CD4-positive, alpha-beta T cell treated with Interferon gamma for 1 hour (primary cell): ENCODE measurements at places on chromosomes 5 and 9.

GRCh38 chr9:120742951-120743416 is 28.7 kb upstream of the MEGF9 start:
- DNase-seq = no peak

- DNase-seq = no peak
Observed at GRCh38 chr5:53430618-53431252, 49.7 kb upstream of the FST start.

DNA sequence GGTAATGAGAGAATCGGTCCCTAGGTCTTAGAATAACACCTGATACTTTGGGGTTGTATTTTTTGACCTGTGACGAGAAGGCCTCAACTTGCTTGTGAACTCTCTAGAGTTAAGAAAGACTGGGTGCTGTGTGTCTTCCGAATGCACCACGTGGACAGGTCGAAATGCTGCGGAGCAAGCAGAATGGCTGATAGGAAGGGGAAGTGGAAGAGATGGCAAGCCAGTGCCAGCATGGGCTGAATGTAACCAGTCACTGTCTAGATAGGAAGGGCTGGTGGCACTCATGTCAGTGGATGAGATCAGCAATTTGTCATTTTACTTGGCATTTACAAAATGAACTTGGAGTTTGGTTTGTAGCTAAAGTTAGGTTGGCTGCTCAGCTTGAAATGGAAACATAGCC is 5.6 kb downstream of the OTULINL start:
- DNase-seq = peak; percentile 52

DNA sequence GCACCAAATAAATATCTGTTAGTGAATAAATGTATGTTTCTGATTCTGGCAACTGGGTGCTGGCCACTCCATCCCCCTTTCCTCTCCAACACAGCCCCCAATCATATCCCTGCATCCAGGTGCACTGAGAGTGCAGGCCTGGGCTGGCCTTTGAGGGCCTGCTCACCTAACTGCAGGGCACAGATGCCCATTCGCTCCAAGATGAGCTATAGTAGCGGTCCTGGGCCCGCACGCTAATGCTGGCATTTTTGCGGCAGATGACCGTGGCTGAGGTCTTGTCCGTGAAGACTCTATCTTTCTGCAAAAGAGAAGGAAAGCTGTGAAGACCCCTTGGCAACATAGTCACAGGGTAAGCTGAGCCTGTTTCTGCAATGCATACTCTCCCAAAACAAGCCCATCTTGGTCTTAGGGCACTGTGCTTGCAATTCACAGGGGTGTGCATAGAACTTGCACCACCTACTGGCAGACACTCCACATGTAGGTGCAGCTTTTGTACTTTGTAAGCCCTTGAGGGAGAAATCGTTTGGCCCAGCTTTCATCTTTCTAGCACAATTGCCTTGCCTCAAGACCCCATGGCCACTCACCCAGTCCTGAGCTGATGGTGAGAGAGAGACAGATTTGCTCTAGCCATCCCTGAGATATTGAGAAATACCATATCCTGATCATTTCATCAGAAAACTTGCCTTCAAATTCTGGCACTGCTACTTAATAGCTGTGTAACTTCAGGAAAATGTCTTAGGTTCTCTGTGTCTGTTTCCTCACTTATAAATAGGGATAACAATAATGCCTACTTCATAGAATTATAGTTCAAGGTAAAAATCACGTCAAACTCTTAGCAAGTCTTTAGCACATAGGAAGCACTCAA is 13.5 kb downstream of the IL12B start:
- peak; percentile 26 for DNase-seq

DNA sequence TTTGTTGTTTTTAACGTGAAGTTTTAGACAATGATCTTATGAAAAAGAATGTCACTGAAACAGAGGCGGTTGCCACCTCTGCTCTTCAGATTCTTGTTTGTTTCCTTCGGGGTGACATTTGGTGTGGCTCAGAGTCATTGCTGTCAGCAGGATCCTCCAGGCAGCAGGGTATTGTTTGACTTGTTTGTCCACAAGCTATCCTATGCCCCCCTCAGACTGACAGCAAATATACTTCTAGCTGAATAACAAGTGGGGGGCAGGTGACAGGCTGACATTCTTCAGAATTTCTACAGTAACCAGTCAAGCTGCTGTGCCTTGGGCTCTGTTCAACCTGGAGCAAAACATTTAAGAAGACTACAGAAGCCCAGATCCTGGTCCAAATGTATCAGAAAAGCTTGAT is 383.3 kb downstream of the YTHDC2 start:
- DNase-seq = no peak

DNA sequence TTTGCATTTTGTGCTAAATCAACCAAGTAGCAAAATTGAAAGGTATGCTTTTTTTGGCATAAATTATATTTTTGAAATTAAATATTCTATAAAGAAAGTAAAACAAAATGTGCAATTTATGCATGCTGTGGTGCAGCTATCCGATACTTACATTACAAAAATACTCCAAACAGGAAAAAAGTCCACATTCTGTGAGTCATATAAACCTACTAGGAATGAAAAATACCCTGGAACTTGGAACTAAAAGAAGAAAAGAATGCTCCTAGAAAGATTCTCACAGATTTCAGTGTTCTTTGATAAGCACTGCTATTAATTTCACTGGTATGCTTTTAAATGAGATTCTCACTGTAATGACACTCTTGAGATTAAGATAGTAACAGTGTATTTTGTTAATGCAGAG is 92.6 kb downstream of the OSMR start:
- no peak for DNase-seq

DNA sequence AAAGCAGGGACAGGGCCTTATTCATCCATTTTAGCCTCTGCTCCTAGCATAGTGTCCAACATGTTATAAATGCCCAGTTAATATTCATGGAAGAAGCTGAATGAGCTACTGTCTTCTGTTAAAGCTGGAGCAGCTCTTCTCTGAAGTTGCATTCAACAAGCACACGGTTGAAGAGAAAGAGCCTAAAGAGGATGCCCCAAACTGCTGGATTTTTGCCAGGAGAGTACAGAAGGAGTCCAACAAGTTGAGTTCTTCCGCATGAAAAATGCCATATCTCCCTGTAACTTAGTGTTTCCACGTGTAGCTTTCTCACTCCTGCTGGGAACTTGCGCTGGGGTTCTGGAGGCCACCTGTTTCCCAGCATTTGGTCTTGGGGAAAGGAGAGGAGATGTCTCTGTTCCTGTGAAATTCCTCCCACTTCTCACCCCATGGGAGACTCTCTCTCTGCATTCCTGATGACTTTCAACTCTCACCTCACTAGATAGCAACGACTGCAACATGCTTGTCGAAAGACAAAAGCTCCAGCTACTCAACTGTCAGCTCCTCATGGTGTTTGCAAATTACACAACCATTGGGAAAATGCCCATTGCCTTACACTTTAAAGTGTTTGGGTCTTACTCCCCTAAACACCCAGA is 122.8 kb downstream of the KIF4B start:
- DNase-seq = no peak

GRCh38 chr9:133991964-133992779 is at the start of gene VAV2:
Gene VAV2, minus strand, starts transcription at chr9:133992324. Its CDS starts 46 bp downstream, at chr9:133992278.
- peak; percentile 50 for DNase-seq

GRCh38 chr5:42951293-42951840 is 88.8 kb downstream of the ANXA2R start:
- DNase-seq = peak; percentile 88

DNA sequence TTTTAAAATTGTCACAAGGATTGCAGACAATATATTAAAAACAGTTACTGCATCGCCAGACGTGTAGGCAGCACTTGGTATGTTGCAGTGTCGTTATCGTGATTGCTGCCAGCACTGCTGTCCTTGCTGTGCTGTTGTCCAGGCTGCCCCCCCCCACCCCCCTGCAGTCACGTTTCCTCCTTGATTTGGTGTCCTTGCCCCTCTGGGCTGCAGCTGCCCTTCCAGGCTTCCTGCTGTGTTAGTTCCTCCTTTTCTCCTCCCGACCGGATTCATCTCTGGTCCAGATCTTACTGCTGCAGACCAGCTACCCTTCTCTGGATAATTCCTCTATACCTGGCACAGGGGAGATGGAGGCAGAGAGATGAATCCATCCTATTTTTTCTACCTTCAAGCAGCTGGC is 298.9 kb downstream of the TRIM32 start:
- DNase-seq = no peak

GRCh38 chr5:123282444-123282843 is 140.8 kb downstream of the CEP120 start:
- DNase-seq = no peak

DNA sequence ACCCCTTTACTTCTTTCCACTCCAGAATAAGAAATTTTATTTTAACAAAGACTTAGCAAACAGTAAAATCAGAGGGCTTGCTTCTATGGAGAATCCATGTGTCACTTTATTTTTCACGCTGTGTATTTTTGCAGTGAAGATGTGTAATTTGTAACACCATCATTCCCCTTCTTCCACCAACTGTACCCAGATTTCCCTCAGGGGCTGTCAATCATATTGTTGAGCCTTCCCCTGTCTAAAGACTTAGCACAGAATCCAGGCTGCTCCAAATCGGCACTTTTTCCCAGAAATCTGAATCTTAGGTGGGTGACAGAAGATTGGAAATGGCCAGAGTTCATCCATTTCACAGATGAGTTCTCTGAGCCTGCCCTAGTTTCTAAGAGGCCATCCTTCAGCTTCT is 115.9 kb downstream of the GNAQ start:
- no peak for DNase-seq

DNA sequence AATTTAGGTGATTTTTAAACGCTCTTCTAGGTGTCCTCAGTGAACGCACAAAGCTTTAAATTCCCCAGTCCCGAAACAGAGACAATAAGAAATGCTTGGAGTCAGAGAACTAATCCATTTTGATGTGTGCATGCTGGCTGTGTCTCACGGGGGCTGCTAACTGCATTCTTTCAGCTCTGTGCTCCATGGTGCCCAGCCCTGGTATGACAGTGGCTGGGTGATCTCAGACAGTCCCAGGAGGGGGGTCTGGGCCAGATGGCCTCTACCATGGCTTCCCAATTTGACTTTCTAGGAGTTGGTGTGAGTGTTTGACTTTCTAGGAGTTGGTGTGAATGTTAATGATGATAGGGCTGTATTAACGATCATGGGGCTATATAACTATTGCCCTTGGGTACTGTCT is 12.1 kb downstream of the OLFM1 start:
- DNase-seq = no peak

GRCh38 chr9:13478160-13478559 is 198.7 kb upstream of the MPDZ start:
- DNase-seq = no peak

- no peak for DNase-seq
Observed at GRCh38 chr5:113427871-113428574, 6.8 kb downstream of the TSSK1B start.

DNA sequence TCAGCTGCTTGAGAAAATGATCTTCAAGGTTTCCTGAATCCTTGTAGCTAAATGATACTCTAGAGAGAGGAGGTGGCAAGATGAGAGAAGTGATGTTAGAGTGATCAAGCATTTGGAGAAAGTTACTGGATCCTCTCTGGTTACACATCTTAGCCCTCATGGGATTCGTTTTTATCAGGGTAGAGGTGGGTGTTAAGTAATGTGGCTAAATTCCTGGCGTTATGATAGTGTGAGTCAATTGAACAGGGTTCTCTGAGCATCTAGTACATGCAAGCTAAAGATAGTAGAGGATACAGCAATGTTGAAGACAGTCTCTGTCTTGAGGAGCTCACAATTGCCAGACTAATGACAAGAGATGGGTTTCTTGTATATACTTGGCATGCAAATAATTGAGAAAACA is 123.7 kb downstream of the PSD2 start:
- DNase-seq = no peak

DNA sequence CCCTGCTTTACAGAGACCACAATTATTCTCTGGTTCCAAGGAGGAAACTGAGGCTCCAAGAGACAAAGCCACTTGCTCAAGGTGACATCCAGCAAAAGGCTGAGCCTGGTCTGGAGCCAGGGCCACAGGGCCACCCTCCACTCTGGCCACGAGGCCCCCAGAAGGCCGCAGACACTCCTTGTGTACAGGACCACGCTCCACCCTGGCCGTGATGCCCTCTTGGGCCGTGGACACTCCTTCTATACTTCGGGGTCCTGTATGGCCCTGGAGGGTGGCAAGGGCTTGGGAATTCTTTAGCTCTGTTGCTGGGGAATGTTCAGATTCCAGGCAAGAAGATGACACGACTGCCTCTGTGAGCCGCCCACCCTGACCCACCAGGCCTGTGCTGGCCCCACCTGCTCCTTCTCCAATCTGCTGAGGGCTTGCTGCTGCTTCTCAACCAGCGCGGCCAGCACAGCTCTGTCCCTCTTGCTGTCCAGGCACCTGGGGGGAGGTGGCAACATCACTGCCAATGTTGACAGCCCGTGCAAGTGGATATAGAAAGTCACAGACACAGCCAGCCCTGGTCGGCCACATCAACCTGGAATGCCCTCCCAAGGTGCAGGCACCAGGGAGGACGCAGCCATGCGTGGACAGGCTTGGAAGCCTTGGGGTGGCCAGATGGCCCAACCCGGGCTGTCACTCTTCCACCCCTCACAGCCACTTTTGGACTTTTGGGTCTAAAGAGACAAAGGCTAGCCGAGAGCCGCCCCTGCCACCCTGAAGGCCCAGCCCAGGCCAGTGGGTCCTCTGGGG is 20.1 kb upstream of the QSOX2 start:
- DNase-seq = no peak

DNA sequence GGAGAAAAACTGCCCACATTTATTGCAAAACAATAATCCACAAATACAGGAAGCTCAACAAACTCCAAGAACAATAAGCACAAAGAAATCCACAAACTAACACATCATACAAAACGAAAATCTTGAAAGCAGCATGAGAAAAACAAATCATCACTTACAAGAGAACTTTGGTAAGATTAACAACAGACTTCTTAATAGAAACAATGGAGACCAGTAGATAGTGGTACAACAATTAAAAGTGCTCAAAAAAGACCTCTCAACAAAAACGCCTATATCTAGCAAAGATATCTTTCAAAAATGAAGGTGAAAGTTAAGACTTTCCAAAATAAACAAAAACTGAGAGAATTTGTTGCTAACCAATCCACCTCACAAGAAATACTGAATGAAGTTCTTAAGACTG is 38.4 kb downstream of the CDKL3 start:
- DNase-seq = no peak

DNA sequence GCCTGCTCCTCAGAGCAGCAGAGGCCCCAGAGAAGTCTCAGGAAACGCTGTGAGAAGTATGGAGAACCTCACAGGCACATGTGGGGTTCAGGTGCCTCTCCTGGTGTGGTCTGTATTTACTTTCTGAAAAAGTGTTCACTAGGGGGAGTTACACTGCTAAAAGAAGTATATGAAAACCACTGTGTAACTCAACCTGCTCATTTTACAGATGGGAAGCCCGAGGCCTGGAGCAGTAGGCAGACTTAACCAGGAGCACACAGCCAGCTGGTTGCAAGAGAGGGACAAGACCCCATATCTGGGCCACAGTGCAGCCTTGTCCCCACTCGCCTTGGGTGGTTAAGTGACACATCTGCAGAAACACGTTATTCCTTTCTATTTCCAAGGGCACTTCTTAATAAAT is 112.8 kb upstream of the SAP30L start:
- no peak for DNase-seq

- no peak for DNase-seq
Observed at GRCh38 chr9:127089631-127090081, 32.8 kb downstream of the ANGPTL2 start.

- no peak for DNase-seq
Observed at GRCh38 chr5:139177809-139178588, 20.2 kb downstream of the SIL1 start.

- DNase-seq = peak; percentile 82
Observed at GRCh38 chr9:129962889-129963703, 79.9 kb downstream of the FNBP1 start.
